ENCODE measurements at places on chromosomes 7 and 10.

DNA sequence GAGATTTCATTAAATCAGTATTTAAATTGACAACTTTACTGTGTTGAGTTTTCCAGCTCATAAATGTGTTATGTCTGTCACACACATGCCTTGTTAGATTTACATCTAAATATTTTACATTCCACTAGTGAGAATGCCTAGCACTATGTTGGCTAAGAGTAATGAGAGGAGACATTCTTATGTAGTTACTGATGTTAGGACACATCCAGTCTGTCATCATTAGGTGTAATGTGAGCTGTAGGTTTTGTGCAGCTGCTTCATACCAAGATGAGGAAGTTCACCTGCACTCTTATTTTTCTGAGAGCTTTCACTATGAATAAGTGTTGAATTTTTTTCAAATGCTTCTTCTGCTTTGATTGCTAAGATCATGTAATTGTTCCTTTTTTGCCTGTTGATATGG, 218.0 kb upstream of the IGFBP3 start:
- no peak for DNase-seq

- no peak for DNase-seq
Observed at GRCh38 chr7:127214956-127215718, 37.6 kb downstream of the GRM8 start.

DNA sequence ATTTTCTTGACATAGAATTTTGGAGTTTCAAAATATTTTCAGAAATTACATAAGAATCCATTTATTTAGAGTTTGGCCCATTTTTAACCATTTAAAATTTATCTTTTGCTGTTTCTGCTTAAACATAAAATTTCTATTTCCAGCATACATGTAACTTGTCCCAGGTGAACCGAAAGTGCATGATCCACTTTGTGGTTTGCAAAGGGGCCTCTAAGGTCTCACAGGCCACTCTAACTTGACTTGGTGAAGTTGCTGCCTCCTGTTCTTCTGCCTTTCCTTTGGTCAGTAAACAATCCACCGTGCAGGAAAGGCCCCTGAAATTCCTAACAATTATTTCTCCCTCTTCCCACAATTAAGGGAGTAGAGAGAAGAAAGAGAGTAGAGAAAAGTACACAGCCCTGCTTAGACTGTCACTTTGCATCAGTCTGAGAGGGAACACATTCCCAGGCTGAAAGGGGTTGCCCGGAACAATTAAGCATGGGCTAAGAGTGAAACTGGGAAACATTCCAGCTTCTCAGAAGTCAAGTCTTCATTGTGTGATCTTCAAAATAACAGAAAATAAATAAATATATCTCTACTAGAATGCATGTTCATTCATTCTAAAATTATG, 79.5 kb upstream of the SEMA3A start:
- no peak for DNase-seq

- DNase-seq, result no peak
Observed at GRCh38 chr7:134690614-134691504, 44.2 kb downstream of the BPGM start.

DNA sequence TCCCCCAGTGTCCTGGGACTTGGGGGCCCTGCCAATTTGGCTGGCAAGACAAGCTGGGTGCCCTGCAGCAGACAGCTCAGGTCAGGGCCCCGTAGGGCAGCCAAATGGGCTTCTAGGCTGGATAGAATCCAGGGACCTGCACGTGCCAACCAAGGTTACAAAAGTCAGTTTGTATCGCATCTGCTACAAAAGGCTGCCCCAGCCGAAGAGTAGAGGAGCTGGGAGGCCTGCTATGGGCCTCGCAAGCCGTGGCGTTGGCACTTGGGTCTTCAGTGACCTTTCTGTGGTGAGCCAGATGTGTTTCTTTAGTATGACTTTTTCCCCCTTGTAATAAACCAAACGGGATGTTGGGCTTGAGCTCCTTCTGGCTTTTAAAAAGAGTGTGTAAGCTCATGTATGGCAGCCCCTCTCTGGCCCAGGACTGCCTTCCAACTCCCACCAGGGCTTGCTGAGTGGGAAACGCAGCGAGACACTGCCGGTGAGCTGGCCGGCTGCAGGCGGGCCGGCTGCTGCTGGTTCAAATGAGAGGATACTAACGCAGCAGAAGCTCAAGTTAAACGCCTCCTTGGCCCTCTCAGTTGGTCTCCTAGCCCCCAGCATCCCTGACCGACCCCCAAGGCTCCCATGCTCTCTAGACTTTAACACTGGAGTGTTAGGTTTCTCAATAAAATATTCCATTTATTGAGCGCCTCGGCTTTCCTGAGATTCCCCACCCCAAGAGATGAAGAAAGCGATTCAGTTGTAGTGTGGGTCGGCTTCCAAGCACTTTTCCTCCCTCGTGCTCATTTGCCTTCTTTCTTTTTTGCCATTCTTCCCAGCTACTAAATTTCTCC, 3.1 kb upstream of the HOXA10 start:
- no peak for DNase-seq

Measured in right lung (tissue), 10 donors.